Daoy (cell line): ENCODE measurements at places on chromosomes 3 and 15. TPM values are rescaled to one million over a fixed set of nuclear protein-coding genes. Genes with fewer than 3 reads are reported as not detected.
A peak's percentile ranks its signal among the peaks of the same experiment; 100 is the strongest.

GRCh38 chr15:57319226-57319918, 56.9 kb upstream of the CGNL1 start:
- no peak for DNase-seq

DNA sequence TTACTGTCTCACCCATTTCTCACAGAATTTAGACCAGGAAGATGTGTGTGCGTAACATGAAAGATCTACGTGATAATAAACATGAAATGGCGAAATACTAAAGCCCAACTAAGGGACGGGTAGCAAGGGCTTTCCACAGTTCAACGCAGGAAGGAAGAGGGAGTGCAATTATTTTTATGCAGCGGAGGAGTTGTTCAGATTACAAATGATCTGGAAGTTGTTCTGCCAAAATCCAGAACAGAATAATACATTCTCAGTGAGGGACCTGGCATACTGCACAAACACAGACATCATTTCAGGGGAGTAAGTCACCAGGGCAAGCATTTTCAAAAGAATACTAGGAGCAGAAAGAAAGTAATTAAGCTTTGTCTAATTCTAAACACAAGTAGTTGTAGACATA, 133.6 kb upstream of the RAP2B start:
- DNase-seq: no peak

GOLGA8S gene
- total RNA-seq: not detected in 2 replicates

SLC6A20 gene
- total RNA-seq: not detected in 2 replicates

DNA sequence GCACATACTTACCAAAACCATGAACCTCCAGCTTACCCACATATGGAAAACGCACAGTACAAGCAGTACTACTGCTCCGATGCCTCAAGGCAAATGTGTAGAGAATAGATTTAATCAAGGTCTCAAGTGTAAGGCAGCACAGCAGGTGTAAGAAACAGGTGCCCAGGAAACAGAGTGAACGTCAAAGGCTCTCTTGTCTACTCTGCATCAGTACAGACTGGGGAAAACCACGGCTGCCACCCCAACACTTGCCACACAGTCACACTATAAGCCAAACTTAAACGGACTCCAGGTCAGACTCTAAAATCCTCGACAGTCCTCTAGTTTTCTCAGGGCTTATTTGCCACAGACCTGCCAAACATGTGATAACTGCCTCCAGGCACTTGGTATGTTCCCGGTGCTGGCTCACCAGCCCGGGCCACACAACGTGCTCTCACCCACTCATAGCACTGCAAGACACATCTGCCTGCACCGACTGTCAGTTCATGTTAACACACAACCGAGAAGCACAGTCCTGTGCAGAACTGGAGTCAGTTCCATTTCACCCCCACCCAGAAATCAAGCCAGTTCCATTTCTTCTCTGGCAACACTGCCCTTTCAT, 30.6 kb downstream of the ABCC5 start:
- no peak for DNase-seq

GRCh38 chr3:29582273-29582672, 301.4 kb downstream of the RBMS3 start:
- no peak for DNase-seq

- no peak for DNase-seq
Observed at GRCh38 chr15:66863390-66864085, 161.5 kb downstream of the SMAD6 start.

DNA sequence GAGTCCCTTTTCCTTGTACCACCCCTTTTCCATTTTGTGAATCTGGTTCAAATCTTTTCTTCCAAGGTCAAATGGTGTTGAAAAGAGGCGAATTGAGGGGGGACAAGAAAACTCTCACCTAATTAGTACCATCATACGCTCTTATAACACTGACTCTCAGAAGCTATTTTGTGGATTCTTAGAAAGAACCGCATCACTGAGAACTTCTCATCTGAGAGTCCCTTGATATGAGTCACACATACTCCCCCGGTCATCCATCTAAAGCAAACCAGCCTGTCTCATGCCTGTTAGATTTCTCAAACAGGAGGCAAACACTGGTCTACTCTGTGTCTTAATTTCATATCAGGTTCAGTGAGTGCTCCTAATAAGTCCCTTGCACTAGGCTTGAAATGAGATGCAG, 76.5 kb upstream of the SPRED1 start:
- DNase-seq: peak; percentile 67

GRCh38 chr15:62431817-62432216, 266.7 kb upstream of the C2CD4B start:
- no peak for DNase-seq

CFAP161 gene
- 0.69 TPM in 1 of 2 replicates, not detected in the other for total RNA-seq

DNA sequence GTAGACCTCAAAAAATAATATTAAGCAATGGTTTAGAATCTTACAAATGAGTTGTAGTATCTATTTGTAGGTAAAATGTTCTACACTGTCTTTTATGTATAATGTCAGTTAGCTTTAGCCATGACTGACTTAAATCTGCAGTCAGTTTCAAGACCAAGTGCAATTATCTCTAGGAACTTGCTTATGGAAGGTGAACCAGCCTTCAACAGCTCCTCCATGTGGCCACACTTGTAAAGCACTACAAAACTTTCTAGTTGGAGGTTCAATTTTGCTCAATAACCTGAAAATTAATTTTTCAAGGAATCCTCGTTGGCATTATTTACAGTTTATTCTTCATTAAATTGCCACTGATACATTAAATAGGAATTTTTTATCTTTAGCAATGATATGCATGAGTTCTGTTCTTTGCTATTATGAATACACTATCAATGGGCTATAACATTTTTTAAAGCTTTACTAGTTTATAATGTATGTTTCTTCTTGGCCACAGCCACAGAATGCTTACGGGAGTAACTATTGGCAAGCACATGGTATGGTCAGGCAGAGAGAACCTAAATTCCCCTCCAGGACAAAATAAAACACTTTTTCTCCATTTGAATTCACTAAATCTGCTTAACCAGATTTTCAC, 315.3 kb upstream of the UBE2E2 start:
- DNase-seq: no peak

PAK6 gene
- 0.12 and 0.57 TPM in 2 replicates for total RNA-seq

DNA sequence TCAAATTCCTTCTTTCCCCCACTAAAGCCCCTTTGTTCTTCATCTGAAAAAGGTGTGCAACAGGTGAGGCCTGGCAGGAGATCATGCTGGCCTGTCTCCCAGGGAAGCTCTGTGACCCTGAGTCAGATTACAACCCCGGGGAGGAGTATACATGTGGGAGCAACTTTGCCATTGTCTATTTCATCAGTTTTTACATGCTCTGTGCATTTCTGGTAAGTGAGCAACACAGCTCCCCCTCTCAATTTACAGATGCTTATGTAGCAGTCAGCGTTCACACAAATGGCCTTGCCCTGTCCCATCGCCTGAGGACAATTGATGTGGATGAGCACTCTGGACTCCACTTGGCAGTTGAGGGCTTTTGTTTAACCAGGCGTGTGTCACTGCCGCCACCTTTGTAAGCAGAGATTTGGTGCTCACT, 70.4 kb downstream of the CHDH start:
- DNase-seq: no peak

DNA sequence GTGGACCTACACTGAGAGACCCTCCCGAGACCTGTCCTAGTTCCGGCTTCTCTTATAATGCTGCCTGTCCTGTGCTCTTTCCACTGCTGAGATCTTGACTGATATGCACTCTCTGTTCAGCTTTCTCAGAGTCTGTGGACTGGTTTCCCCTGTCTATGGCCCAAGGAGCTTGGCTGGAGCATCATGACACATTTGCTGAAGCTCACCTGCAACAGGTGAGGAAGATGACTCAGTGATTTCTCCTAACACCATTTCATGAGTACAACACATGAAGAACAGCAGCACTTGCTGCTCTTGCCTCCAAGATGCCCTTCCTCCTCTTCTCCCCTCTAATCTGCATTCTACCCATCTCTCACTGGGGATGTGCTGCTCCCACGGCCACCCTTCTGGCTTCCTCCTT, 92.1 kb downstream of the DUT start:
- DNase-seq: no peak

KBTBD13 gene
- total RNA-seq: not detected in 2 replicates

DNA sequence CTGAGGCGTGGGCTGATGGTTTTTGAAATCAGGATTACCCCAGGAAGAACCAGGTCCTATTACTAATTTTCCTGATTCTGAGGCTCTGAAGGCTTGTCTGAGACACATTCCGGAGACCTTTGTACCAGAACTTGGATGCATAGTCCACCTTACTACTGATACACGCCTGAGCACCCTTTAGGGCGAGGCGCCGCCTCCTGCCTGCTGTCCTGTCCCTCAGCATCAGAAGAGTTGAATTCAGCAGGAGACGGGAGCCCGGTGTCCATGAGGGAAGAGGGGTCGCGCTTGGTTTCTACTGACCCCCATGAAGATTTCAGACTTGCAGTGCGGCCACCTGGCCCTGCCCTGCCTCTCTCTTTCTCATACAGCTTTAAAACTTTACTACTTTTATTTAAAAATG, 49.9 kb downstream of the KLF13 start:
- DNase-seq: no peak

DNA sequence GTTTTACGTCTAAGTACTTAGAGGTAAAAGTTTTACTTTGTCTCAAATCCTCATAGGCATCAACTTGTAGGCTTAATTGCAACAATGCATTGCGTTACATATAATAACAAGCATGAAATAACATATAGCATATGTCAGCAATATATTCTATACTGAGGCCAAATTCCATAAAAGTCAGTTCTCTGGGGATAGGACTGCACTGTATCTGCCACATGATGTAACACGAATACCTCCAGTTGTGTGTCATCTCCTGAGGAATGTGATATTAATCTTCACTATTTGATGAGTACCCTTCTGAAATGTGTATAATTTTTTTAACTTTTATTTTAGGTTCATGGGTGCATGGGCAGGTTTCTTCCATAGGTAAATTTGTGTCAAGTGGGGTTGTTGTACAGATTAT, 126.4 kb downstream of the IMPG2 start:
- DNase-seq: peak; percentile 13

GRCh38 chr15:74377831-74378766, 10.7 kb upstream of the CYP11A1 start:
- no peak for DNase-seq

NUTM1 gene
- total RNA-seq: not detected in 2 replicates

- DNase-seq: no peak
Observed at GRCh38 chr3:37736624-37737023, 125.1 kb upstream of the CTDSPL start.

RNF7 gene
- total RNA-seq: 185 and 230 TPM in 2 replicates

DNA sequence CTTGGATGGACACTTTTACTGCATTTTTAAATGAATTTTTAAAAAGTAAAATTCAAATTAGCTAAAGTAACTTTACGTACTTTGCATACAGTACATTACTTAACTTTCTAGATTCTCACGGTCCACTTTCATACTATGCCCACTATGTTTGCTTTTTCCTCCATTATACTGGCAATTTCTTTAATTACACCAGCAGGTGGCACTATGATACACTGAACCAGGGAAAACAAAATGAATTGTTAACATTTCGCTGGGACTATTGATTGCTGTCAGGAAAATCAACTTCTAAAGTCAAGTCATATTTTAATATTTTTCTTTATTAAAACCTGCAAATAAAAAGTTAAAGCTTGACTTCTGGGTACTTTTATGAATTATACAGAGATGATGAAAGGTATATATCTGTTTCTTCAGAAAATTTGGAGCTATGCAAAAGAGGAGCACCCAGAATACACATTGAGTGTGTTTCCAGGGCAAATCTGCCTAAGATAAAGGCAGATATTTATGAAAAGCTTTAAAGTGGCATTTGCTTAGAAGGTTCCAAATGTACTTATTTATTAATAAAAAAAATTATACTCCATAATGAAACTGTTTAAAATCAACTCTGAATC, 21.8 kb upstream of the POU1F1 start:
- DNase-seq: peak; percentile 36

- peak; percentile 32 for DNase-seq
Observed at GRCh38 chr15:25596644-25597562, 158.1 kb upstream of the UBE3A start.

DNA sequence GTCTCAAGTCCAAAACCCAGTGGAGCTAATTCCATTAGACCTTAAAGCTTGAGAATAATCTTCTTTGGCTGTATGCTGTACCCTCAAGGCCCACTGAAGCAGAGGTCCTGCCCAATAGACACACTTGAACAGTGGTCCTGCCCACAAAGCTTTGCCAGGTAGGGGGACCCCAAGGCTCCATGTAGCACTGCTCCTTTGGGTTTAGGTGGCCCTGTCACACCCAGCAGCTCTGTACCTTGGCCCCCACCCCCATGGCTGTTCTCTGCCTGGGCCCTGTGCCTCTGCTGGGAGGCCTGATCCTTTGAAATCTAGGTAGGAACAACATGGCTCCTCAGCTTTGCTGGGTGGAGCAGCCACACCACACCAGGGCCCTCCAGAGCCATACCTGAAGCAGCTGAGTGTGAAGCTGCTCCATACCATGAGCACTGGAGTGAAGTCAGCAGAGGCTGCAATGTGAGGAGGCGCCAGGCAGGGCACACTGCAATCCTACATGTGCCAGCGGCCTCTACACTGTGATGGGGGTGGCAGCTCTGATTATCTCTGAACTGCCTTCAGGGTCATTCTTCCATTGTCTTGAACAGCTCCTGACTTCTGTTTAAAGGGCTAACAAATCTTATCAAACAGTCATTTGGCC, 188.0 kb upstream of the CCDC54 start:
- no peak for DNase-seq

MB21D2 gene
- 43.2 and 54.1 TPM in 2 replicates for total RNA-seq

DNA sequence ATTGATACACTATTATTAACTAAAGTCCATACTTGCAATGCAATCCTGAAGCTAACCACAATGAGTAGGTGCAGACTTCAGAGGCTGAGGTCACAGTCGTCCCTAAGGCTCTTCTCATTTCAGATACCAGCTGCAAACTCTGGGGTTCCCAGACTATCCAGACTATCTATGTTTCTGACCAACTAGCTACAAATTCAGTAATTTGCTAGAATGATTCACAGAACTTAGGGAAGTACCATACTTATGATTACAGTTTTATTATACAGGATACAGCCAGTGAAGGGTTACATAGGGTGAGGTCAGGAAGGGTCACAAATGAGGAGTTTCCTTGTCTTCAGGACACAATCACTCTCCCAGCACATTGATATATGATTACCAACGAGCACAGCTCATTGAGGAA, 36.5 kb downstream of the PPM1L start:
- no peak for DNase-seq

TMEM207 gene
- total RNA-seq: not detected in 2 replicates

DNA sequence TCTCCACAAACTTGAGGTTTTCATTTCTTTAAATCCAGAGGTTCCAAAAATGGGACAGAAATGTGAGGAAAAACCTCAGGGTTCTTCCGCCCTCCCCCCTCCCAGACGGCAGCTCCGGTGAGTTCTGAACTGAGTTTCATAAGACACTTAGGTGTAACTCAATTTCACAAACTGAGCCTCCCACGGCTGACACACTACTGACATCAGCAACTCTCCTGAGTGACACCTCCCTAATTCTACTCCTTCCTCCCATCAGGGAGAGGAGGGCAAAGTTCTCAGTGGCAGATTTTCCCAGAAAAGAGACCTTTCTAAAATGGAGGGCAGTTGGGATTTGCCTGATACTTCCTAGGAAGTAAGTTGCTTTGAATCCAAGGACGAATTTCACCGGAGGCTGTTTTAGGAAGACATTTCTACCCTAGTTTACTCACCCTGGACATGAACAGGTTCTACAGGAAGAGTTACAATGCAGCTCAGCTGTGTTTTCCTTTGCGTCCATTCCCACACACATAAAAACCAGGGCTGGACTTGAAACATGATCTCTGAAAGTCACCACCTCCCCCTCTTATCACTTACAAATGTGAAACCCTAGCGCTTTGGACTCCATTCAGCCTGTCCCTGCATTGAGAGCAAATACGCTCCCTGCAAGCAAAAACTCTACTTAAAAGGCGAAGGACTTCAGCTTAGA, 78.1 kb upstream of the LMOD3 start:
- DNase-seq: peak; percentile 29
